ENCODE measurements at places on chromosomes 12 and 14.

DNA sequence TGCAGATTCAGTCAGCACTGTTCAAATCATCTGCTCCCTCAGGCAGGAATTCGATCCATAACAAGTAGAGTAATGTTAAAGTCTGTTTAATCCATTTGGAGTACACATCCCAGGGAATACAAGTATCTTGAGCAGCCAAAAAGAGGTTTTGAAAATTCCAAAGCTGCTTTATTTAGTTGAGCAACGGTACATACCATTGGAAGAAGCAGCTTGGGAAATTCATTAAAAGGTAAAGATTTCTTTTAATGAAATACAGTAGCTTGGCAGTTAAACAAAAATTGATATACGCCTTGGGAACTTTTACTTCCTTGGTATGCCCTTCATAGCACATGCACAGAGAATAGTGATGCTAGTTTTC lies 153.8 kb downstream of the LRIG3 start:
- no peak for DNase-seq

DNA sequence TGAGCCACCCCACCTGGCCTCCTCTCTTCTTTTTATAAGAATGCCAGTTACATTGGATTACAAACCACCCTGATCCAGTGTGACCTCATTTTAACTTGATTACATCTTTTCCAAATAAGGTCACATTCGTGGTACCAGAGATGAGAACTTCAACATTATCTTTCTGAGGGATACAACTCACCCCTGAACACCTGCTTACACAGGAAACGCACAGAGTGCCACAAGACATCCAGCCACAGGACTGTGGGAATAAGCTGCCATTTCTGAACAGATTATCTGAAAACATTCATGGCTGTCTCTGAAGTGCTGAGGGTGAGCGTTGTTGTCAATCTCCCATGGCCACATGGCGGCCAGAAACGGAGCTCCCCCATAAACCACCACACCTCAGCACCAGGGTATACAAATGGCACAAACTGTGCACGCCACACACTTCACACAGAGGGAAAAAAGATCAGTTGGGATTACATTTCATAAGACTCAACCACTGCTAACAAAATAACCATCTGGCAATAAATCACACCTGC lies 23.7 kb downstream of the FOXN3 start:
- no peak for DNase-seq

DNA sequence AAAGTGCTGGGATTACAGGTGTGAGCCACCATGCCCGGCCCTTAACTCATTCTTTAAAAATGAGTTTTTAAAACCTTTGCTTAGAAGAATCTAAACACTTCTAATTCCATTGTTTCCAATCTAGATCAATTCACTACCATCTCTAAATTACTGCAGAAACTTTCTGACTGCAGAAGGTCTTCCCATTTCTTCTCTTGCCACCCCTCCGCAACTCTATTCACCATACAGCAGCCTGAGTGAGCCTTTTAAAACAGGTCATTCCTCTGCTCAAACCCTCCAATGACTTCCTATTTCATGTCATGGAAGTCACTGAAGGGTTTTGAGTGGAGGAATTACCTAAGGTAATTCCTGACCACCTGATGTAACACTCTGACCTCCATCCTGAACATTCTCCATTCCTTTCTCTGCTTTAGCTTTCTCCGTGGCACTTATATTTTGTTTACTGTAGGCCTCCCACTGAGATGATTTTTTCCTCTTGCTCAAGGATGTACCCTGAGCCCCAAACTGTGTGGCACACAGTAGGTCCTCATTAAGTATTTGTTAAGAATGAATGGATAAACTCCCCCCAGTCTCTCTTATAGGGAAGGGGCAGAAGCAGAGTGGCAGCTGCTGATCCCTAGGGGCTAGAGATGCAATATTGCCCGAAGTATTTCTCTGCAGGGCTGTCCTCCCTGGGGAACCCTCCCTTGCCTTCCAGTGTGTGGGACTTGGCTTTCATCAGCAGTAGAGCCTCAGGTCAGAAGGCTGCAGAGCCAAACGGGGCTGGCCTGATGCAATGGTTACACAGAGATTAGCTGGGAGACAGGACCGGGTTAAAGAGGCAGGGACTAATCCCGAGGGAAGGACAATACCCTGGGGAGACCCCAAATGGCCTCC lies 1.2 kb downstream of the DDIT3 start:
- no peak for DNase-seq

- DNase-seq, result no peak
Measured at GRCh38 chr12:122866379-122866778, 29.5 kb downstream of the VPS37B start.

DNA sequence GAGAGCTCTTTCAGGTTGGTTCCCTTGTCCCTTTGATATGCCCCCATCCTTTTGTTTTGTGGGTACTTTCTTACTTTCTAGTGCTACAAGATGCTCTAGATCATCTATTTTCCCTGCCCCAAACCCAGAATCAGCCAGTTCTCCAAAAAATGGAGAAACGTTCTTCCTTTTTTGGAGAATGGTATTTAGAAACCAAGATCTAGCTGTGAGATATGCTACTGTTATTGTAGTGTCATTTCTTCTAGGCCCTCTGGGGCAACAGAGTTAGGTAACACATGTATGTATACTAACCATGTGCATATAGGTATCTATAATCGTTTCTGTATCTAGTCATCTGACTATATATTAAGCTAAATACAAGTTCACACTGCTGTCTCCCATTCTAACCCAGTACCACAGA lies 6.9 kb upstream of the IGFBP6 start:
- no peak for DNase-seq

DNA sequence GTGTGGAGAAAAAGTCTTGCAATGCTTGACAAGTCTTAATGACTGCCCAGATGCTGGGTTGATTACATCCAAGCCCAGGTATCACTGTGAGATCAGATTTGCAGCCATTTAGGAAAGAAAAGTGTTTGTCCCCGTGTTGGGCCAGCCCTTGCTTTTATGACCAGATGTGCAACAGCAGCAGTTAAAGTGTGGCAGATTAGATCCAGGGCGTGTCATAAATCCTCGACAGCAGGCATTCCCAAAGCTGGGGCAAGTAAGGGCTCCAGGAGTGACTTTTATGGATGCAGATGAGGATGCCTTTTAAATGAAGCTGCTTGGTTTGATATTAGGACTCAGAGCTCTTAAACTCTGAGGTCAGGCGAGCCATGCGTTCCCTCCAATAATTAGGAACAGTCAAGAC lies 1.7 kb downstream of the SMOC1 start:
- no peak for DNase-seq

GRCh38 chr12:17928708-17929366 lies 161.2 kb downstream of the RERGL start:
- DNase-seq, result no peak

DNA sequence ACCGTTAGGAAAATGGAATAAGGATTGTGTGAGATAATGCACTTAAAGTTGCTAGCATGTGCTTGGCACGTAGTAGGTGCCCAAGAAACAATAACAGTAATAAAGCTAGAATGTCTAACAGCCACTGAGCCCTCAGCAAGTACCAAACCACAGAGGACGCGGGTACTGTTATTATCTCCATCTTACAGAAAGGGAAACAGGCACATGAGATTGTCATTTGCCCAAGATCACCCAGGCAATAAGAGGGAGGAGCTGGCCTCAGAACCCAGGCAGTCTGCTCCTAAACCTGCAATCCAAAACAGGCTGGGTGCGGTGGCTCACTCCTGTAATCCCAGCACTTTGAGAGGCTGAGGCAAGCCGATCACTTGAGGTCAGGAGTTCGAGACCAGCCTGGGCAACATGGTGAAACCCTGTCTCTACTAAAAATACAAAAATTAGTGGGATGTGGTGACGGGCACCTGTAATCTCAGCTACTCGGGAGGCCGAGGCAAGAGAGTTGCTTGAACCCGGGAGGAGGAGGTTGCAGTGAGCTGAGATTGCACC lies 5.1 kb upstream of the SDS start:
- DNase-seq, result no peak

GRCh38 chr14:20775901-20776300 lies 5.2 kb upstream of the RNASE6 start:
- no peak for DNase-seq

DNA sequence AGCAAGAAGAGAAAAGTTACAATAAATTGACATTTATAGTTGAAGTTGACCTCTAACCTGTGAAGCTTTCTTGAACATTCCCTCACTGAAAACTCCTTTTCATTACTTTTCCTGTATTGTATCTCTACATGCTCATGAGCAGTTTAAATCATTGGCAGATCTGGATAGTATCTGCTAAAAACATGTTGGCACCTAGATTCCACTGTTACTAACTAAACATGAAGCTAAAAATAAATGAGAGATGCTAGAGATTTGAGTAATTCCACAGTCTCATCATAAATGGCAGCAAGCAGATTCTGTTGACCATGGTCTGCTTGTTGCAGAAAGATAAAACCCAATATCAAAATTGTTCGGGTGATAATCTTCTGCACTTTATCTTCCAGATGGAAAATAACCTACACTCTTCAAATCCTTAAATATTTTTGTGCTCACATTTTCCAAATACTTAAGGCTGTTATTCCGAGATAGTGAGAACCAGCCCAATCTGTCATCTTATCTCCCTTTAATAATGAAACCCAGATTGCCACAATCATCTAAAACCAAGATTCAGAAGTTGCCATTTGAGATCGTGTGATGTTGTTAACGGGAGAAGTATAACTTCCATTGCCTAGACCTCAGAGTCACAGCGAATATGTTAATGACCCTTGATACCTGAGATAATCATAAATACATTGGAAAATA lies 171.0 kb upstream of the DAAM1 start:
- DNase-seq, result no peak

DNA sequence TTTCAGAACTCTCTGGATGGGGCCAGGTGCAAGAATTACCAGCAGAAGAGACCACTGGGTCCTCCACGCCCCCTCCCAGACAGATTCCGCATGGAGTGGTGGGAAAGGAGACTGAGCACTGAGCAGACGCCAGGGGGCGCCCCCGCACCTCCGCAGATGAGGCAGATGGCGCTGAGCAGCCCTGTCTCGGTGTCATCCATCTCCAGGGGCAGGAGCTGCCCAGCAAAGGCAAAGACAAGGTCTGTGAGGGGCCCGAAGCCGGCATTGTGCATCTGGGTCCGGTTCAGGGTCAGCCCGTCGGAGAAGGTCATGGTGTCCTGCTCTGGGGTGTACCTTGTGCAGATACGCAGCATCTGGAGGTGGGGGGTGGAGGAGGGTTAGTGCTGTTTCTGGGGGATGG lies 6.3 kb upstream of the ITGB7 start:
- peak; percentile 73 for DNase-seq

- no peak for DNase-seq
Measured at GRCh38 chr14:82537831-82538230, 1004.2 kb upstream of the SEL1L start.

DNA sequence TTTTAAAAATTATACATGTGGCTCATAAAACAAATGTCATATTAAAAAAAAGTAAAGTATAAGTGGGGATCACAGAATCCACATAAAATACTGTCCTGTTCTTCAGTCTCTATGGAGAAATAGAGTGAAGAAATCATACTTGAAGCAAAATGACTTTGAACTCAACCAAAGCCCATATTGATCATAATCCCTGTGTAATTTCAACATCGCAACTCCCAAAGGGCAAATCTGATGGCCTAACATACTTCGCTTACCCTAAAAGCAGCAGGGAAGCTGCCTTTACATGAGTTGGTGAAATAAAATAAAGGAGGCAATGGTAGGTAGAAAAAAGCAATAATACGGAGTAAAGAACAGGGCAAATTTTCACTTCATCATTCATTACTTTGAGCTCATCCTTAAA lies 101.8 kb downstream of the CEP128 start:
- DNase-seq, result no peak

- no peak for DNase-seq
Measured at GRCh38 chr14:104019806-104020205, 65.7 kb upstream of the ASPG start.

- DNase-seq, result no peak
Measured at GRCh38 chr12:9122091-9122609, 6.4 kb upstream of the A2M start.
